ENCODE measurements at places on chromosomes 12 and 14. TPM values are rescaled to one million over a fixed set of nuclear protein-coding genes. Genes with fewer than 3 reads are reported as not detected.

DNA sequence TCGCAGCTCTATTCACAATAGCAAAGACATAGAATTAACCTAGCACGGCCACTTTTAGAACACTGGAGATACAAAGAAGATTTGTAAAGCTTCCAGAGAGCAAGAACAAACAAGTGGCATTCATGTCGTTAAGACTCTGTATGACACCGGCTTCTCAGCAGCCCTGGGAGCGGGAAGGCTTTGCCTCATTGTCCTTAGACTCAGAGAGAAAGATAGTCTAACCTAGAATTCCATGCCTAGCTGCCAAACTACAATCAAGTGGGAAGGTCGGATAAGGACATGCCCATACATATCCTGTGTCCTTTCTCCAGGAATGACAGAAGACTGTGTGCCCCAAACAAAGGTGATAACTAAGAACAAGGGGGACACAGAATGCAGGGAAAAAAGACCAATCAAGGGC lies 1038.3 kb downstream of the BCL11B start:
- DNase-seq, result no peak

GRCh38 chr14:80954687-80955299 lies 628 bp upstream of the TSHR start:
- DNase-seq, result peak; percentile 56

DNA sequence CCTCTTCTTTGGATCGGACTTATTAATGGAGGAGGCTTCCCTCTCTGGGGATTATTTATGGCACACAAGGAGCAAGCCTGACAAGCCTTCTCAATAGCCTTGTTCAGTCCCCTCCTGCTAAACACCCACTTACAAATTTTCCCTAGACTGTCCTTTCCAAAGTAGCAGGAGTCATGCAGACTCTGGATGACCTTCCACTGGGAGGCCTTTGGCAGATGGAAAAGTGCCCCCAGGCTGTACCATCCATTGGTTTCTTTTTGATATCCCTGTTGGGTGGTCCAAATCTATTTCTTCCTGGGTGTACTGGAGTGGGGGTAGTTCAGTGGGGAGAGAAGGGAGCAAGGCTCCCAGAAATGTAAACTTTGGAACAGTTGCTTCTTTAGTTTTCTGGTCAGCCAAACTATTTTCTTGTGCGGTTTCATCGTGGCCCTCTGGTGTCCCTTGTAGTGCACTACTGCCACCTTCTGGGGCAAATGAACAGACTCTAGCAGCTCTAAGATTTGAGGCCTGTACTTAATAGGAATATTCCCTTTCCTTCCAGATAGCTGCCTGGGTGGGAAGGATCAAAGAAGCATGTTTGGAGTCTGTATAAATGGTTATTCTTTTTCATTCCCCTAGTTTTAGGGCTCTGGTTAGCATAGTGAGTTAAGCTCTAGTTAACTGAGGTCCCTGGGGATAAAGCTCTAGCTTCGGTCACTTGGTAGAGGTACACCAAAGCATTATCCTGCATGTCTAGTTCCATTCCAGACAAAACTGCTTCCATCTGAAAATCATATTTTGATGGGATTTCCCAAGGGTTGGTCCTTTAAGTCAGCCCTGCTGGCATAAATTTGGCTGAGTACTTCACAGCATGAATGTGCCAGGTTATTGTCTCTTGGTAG lies 409.5 kb downstream of the SLC6A15 start:
- DNase-seq, result no peak

DNA sequence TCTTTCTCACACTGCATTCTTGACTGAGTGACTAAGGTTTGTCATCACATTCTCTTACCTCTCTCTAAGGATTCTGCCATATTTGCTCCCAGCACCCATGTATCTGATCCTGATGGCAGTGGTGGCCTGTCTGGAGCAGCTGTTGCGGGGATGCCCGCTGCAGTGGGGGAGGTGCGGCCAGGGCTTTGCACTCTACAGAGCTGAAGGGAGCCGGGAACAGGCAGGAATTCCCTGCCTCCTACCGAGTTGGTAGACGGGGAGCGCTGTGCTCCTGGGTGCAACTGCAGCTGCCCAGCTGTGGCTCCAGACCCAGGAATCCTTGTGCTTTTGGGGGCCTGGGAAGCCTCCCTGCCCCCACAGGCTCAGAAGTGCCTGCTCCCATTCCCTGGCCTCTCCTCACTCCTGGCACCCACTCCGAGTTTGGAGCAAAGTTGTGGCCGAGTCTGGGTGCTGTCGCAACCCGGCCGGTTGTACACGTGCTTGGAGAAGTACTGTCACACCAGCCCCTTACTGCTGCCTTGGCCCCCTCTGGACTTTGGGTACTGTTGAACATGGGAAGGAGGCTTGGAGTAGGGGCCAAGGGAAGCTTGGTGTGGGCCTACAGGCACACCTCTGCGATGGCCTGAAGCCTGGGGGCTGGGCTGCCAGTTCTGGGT lies 106.9 kb upstream of the OR4E1 start:
- DNase-seq, result no peak

DNA sequence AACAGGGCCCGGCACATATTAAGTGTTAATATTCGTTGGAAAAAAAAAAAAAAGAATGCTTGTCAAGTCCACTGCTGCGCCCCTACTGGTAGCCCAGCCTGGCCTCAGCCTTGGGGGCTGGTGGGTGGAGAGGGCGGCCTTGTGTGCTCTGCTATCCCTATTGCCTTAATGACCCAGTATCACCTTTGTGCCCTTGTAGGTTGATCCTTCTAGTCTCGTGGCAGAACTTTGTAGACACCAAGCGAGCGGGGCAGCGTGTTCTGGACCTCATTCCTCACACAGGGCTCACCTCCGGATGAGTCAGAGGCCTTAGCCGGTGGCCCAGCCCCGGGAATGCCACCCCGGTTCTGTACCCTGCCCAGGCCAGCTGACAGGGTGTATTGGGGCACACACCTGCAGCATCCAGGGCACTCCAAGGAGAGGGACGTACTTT lies 1.8 kb upstream of the RCOR1 start:
- peak; percentile 23 for DNase-seq

- no peak for DNase-seq
These were observed 54.0 kb downstream of the CLIP1 start for GRCh38 chr12:122368361-122369073.

TCP11L2 gene
- 48.0 TPM for total RNA-seq

PLEKHA5 gene
- total RNA-seq, result 0.11 TPM

Measured in activated B cell treated with CpG ODN at 0.5 μM for 24 hours (primary cell).